Cerebellar cortex (tissue), 1 donor: ENCODE measurements at places on chromosomes 3 and 15.

GRCh38 chr3:163490119-163490518, 1588.2 kb downstream of the SI start:
- peak; percentile 46 for DNase-seq

DNA sequence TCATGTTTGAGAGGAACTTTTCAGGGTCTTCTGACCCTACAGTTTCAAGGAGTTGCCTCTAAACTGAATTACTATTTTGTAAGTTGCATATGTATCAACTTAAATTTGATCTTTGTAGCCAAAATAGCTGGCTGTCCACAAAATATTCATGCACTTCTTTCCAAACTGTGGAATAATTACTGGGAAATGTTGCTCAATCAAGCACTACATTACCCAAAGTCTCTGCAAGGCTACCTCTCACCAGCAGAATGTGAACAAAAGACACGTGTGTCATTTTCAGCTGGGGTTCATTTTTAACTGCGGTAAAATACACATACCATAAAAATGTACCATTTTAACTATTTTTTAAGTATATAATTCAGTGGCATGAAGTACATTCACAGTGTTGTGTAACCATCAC, 320.4 kb downstream of the CTNNB1 start:
- DNase-seq = no peak

DNA sequence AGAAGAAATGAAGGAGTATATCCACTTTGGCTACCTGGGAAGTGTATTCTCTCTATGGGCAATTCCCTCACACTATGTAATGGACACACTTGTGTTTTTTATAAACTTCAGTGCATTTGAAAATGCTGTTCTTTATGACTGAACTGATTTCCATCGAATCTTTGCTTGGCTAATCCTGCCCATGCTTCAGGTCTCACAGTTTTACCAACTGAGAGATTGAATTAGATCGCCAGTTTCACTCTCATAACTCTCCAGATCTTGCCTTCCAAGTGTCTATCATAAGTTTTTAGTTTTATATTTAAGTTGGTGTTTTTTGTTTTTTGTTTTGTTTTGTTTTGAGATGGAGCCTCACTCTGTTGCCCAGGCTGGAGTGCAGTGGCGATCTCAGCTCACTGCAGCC, 73.5 kb upstream of the MBNL1 start:
- no peak for DNase-seq

DNA sequence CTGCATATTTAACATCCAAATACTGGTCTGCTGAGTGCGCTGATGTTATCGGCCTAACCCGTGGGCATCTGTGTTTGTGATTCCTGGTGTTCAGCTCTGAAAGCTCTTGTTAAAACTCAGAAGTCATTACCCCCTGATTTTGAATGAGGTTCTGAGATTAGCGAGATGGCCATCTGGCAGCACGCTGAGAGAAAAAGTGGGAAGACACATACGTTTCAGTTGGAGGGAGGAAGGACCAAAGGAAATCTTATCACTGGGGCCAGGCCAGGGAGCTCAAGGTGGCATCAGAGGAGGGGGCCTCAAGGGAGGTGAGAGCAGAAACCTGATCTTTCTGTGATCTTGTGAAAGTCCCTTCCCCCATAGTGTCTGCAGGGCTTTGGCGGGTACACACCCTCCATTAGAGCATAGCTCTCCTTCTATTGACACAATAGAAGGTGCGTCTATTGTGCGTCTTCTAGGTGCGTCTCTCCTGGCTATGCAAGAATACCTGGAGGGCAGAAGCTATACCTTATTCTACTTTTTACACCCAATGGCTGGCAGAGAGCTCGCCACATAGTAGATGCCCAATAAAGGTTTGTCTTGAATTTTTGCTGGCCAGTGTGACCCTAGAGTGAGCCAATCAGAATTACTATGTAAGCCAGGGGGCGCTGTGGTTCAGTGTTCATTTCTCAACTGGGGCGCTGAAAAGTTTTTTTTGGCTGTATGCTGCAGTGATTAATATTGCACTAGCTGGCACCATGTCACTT, 182.4 kb downstream of the SHQ1 start:
- DNase-seq = no peak

DNA sequence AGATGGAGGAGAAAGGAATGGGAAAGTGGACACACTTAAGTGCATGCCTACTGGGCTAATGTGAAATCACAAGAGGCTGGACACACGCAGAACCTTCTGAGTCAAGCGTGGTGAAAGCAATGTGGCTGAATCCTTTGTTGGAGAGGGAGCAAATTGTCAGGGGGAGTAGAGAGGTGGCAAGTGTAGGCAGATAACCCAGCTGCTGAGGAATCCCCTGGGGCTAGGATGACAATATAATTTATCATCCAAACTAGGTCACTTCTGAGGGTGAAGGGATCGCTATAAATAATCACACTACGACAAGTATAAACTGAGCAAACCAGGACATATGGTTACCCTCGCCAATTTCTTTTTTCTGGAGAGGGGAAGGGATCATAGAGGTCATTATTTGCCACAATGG, 28.7 kb downstream of the TAMM41 start:
- DNase-seq = no peak

- no peak for DNase-seq
Measured at GRCh38 chr3:155196131-155197021, 97.1 kb downstream of the STRIT1 start.

GRCh38 chr15:81863162-81863561, 182.7 kb downstream of the MEX3B start:
- no peak for DNase-seq

- peak; percentile 60 for DNase-seq
Measured at GRCh38 chr3:17645074-17645698, 97.2 kb downstream of the TBC1D5 start.

DNA sequence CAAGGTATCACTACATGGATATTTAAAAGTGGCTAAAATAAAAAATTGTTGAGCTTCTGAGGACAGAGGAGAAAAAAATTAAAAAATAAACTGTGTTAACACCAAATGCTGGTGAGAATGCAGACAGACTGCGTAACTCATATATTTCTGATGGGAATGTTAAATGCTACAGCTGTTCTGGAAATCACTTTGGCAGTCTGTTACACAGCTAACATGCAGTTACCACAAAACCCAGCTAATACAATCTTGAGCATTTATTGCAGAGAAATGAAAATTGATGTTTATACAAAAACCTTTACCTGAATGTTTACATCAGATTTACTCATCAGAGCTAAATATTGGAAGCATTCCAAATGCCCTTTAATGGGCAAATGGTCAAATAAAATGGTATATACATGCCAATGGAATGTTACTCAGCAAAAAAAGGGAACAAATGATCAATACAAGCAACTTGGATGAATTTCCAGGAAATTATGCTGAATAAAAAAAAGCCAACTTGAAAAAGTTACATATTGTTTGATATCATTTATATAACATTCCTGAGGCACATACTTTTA, 24.6 kb downstream of the MNS1 start:
- DNase-seq = no peak

DNA sequence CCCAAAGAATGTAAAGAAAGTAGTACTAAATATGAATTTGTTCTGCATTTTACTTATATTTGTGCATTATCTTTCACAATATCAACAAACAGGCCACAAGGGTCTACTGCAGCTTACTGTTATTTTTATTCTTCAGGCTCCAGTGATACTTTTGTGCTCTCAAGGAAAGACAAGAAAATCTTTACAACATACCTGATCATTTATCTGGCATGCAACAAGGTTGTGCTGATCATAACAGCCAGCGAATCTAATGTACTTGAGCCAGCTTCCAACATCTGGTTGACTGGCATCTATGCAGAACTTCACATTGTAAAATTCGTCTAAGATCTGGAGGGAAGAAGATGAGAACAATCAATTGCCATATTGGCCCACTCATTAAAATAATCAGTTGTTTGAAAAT, 520.0 kb downstream of the MECOM start:
- DNase-seq = no peak

GRCh38 chr3:174529298-174529697, 329.8 kb upstream of the NAALADL2 start:
- DNase-seq = peak; percentile 36

DNA sequence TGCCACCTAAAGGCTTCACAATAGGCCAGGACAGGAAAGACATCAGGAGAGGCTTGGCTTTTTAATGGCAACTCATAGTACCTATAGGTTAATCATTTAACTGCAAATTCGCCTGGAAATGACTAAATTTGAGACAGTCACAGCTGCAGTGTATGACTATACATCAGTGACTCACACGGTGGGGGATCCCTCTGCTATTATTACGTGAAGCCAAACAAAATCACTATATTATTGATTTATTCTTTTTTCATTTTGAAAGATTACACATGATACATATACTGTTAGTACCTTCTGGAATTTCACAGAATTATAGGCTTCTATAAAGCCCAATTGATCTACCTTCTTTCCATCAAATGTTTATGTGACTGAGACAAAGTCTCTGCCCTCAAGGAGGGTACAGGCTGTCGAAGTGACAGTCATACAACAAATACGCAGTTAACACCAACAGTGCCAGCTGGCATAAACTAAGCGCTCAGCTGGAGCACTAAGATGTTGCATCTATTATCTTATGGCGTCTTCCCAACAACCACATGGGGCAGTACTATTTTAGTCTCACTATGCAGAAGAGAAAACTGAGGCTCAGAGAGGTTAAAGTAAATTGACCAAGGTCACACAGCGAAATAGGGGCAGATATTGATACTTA, 82.0 kb upstream of the LMOD3 start:
- no peak for DNase-seq
